ENCODE measurements at places on chromosomes 5 and 9.

GRCh38 chr5:180336234-180337020 lies 16.7 kb downstream of the GFPT2 start:
- DNase-seq = no peak

DNA sequence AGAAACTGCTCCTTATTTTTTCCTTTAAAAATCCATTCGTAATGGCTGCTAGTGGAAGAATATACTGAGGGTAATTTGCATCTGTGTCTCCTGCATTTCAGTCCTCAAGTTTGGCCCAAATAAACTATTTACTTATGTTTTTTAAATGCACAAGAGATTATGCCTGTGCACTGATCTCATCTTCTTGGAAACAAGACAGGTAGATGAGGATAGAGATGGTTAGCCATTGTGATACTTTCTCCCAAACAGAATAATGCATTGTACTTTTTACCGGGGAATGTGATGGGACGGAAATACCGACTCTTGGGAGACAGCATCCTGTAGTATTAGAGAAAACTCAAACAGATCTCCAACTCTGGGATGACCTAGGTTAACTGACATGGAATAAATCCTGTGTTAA lies 72.5 kb upstream of the DAB2 start:
- no peak for DNase-seq

DNA sequence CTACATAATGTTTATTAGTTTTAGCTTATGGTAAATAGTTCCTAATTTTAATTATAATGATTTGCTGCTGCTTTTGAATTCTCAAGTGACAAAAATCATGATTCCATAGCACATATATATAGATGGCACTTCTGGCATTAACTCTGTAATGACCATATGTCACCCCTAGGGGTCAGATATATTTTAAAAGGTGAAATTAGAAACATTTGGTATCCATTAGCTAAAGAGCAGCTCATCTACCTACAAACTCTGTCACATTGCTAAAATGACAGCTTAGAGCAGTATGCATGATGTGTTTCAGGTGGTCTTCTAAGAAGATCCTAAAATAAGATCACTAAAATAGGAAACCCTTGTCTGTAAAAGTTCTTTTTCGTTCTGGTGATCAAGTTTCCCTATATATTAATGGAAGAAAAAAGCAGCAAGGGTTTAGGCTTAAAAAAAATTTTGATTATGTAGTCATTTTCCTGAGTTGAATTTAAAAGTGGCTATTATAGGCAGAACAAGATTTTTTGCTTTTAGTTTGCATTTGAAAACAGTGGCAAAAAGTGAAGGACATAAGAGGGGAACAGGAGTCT lies 157.7 kb upstream of the POU5F2 start:
- no peak for DNase-seq

GRCh38 chr5:119327018-119327417 lies 28.8 kb upstream of the TNFAIP8 start:
- DNase-seq = no peak

- no peak for DNase-seq
Observed at GRCh38 chr5:68215898-68216244, 315 bp downstream of the PIK3R1 start.

DNA sequence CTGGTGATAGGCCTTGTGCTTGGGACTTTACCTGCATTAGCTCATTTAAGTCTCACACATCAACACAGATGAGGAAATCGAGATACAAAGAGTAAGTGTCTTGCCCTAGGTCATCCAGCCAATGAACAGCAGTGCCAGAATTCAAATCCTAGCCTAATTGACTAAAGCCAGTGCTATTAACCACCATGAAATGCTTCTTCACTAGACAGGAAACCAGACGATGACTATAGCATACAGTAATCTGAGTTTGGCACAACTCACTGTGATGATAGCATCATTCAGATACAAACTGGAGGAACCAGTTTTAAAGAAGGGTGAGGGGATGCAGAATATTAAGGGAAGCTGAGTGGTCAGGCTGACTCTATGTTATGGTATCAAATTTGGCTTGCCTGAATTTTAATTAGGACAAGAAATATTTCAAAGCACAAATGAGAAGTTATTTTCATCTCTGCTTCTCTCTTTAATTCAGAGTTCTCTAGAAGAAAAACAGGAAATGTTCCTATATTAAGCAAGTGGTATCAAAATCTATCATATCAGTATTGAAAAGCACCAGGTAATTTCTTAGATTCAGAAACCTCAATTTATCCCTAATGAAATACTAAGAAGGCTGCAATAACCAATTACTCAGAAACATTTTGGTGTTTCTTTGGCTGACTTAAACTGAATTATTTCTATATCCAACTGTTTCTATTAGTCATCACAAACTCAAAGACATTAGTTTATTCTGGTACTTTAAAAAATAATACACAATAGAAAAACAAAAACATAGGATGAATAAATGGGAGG lies 147.0 kb upstream of the RASA1 start:
- DNase-seq = no peak

GRCh38 chr9:101915482-101915881 lies 177.0 kb upstream of the GRIN3A start:
- no peak for DNase-seq

DNA sequence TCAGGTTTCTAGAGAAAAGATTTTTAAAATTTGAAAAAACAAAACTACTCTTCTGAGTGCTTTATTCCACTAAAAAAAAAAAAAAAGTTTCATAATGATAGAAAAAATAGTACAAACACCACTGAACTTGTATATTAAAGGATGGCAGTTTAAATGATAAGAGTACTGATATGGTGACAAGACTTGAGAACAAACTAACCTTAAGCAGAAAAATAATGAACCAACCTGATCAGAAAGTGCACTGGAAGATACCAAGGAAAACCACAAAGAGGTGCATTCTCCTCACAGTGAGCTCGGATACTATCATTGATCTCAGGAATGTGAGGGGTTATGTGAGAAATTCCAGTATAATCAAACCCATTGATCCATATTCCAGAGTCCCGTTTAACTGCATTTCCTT lies 34.3 kb downstream of the ERMP1 start:
- no peak for DNase-seq

- no peak for DNase-seq
Observed at GRCh38 chr5:168301593-168302390, 10.3 kb downstream of the WWC1 start.

DNA sequence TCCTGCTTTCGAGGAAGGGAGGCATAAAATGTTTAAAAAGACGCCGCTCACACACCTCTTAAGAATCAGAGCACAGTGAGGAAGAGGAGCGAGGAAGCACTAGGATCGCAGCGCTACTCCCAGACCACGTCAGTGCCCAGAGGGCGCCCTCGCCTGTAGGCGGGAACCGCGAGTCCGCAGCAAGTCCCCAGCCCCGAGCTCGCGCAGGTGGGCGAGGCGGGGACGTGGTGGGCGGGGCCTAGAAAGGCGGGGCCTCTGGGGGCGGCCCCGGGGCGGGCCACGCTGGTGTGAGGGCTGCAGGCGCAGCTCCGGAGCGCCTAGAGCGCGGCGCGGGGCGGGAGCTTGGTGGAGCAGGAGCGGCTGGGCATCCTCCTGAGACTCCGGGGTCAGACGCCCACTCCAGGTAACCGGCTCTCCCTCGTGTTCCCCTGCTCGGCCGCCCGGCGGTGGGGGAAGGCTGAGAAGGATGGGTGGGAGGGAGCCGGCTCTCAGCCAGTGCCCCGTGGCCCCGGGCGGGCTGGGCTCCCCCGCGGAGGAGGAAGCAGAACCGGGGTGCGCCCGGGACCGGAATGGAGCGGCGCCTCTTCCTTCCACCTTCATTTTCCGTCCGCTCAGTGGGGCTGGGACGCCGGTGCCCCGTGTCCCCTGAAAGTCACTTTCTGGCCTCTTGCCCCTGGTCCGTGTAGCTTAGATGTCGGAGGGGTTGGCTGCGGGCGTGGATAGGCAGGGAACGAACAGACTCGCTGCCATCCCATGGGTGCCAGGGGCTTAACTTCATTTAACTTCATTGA lies at the start of gene GCNT1:
Gene GCNT1, plus strand, starts transcription at position 280 of the 791 bp plus-strand sequence. CDS start 43,200 bp downstream, outside the sequence.
- DNase-seq = peak; percentile 93

DNA sequence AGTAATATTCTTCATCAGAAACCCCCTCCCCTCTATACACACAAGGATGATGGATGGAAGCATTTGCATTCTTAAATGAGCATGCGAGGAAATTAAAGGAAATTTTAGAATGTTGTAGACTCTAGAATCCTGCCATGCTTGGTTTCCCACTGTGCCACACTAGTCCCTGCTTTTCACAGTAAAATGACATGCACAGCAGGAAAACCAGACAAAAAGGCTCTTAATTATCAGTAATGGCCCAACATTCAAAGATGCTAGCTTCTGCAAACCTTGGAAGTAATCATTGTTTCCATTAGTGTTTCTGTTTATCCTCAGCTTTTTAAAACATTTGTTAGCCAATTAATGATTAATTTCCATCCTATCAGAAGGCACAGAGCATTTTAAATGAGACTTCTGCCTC lies 255.8 kb downstream of the SLCO4C1 start:
- no peak for DNase-seq

DNA sequence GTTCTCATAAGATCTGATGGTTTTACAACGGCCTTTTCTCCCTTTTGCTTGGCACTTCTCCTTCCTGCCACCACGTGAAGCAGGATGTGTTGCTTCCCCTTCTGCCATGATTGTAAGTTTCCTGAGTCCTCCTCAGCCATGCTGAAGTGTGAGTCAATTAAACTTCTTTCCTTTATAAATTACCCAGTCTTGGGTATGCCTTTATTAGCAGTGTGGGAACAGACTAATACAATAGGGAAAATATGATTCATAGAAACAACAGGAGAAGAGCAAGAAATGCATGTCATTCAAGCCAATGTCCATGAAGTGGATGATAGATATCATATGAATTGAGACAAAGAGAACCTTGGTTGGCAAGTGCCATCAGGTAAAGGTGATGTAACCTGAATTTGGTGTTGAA lies 128.3 kb upstream of the HAPLN1 start:
- no peak for DNase-seq

DNA sequence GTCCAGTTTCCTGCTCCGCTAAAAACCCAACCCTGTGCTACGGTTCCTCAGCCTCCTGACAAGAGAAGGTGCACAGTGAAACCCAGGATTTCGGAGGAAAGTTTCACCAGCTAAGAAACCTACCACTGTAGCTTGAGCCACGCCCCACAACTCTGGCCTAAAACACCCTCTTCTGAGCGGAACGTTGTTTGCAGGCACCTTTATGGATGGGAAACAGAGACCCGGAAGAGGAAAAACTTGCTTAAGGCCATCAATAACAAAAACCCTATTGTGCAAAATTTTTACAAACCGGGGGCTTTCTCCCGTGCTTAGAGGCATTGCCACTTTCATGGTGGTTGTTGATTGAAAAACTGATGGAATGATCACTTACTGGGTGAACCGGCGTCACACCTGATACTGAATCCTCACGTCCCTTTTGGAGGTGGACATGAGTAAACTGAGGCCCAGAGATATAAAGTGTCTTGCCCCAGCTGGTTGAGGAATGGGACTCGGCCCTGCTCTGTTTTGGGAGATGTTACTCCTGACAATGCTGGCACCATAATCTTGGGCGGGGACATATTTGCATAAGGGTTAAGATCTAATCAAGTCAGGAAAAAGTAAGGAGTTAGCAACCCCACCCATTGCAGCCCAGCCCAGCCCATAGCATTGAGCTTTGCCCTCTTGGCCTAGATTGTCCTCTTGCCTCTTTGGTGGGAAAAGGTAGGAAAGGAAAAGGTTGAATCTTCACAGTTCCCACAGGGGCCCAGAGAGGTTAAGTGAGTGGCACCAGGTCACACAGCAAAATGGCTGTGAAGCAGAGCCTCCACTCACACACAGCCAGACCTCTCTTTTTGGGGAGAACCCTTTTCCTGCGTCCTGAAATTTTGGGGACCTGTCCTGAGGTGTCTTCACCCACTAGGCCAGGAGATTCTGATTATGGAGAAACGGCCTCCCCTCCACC lies 23.2 kb upstream of the PTGS1 start:
- DNase-seq = no peak

GRCh38 chr9:19768798-19769197 lies 20.0 kb downstream of the SLC24A2 start:
- no peak for DNase-seq

DNA sequence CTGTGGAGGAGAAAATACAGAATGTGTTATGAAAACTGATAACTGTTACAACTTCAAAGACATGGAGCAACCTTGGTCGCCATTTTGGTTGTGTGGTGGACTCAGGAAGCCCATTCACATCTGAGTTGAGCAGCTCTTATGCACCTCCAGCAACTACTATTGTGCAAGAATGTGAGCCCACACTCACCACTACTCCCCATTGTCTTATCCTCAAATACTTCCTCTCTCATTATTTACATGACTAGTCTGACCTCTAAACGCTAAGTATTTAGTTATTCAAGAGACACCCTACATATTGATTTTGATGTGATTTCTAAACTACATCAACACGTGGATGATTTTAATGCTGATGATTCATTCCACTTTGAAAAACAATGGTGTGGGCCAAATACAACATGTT lies 516.6 kb upstream of the CLINT1 start:
- DNase-seq = no peak

DNA sequence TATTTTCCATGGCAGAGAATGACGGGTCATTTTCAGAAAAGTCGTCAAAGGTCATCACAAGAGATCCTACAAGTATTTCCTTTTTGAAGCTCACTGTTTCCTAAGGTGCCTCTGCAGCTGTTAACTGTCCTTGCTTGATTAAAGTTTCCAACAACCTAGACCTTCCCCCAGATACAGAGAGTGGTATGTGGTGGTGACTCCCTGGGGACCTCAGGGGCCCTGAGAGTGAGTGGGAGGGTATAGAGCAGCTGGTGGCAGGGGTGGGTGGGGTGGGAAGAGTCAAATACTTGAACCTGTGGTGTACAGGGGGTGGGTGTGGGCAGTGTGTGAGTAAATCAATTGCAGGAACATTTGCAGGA lies 1.6 kb upstream of the CD72 start:
- DNase-seq = no peak

- DNase-seq = peak; percentile 88
Observed at GRCh38 chr9:134055981-134056461, 11.8 kb downstream of the BRD3 start.

- DNase-seq = no peak
Observed at GRCh38 chr5:55205001-55205400, 22.1 kb downstream of the MCIDAS start.

- no peak for DNase-seq
Observed at GRCh38 chr5:54307583-54307982, 2.8 kb downstream of the ARL15 start.

DNA sequence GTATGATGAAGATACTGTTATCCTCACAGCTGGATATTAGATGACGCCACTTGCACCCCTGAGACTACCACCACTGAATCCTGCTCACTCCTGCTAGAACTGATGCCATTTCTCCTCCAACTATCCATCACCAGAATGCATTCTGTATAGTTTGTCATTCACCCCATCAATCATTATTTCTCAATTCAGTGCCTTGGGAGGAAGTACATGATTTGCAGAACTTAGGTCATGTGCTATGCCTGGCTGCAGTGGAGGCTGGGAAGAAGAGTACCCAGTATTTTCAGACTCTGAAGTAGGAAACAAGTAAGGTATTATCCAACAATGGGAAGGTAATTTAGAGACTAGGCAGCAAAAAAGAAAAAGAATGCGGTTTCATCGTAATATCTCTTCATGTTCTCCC lies 26.2 kb upstream of the HSD17B4 start:
- DNase-seq = no peak

- no peak for DNase-seq
Observed at GRCh38 chr5:94993491-94993890, 291.4 kb downstream of the MCTP1 start.

GRCh38 chr9:33860200-33860871 lies 43.4 kb downstream of the UBE2R2 start:
- no peak for DNase-seq

Data from Right ventricle myocardium inferior (tissue), 1 donor.